ENCODE measurements at places on chromosomes 4 and X. TPM values are rescaled to one million over a fixed set of nuclear protein-coding genes. Genes with fewer than 3 reads are reported as not detected.
A peak's percentile ranks its signal among the peaks of the same experiment; 100 is the strongest.

- no peak for DNase-seq
These were observed 22.3 kb upstream of the AASDH start for GRCh38 chr4:56409511-56410090.

GRCh38 chrX:139739138-139739537 is 31.2 kb upstream of the MCF2 start:
- peak; percentile 53 for DNase-seq

DNA sequence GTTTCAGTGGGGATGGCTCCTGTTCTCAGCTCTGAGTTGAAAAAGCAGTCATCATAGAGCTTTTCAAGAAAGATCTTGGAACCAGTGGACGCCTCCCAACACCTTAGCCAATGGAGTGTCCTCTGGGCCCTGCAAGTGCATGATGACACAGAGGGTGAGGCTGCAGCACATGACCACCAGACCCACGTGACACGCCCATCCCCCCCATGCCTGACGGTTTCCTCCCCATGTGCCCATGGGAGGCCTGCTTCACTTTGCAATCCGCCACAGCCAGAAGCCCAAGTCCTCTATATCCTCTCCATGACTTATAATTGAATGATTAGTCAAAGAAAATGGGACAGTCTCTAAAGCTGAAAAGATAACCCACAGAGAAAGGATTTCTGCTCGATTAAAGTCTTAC is 187.0 kb downstream of the AFAP1 start:
- no peak for DNase-seq

GRCh38 chr4:84309191-84309590 is 189.9 kb downstream of the NKX6-1 start:
- DNase-seq: no peak

DNA sequence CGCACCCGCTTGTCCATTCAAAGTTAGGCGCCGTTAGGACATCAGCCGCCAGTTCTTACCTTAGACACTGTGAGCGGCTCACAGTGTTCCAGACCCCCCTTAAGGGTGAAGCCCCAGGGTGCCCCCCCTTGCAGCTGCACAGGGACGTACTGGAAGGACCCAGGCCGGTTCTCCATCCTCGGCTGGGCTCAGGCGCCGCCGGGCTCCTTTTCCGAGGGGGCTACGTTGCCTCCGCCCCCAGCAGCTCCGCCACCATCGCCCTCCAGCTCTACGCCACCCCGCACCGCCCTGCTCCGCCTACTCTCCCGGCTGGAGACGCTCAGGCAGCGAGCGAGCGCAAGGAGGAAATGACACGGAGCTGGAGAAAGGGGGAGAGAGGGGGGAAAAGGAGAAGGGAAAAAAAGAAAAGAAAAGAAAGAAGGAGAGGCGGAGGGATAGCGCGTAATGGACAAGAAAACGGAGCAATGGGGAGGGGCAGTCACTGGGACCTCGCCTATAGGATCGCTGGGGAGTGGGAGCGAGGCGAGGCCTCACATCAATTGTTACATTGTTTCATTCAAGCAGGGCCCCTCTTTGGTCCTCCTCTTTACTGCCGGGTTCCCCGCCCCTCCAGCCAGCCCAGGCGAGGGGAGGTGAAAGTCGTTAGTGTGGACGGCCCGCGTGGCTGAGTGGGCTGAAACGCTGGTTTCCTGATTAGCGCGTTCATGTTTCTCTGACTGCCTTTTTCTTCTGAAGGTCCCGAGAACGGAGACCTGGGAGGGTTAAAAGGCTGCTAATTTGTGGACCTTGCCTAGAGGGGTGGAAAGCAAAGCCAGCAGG is at the start of gene SHROOM4:
TSS of gene SHROOM4 (minus strand) at position 352 of the 819 bp plus-strand sequence. CDS start at position 176, 176 bp downstream.
- no peak for DNase-seq

DNA sequence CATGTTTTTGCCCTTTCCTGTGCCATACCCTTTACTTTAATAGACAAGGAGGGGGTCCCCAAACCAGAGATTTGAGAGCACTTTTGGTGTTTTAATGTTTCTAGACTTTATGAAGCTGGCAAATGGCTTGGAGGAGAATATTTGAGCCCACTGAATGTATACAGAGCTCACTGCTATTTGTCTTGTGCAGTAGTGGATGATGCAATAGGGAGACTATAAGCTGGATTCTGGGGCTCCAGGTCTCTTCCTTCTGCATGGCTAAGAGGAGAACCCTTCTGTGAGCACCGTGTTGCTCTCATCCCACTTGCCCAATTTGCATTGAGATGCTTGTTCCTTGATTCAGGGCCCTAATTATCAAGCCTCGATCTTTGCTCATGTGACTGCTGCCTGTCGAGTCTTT is 8.9 kb upstream of the PUDP start:
- no peak for DNase-seq

GRCh38 chr4:148857973-148858534 is 415.8 kb upstream of the NR3C2 start:
- DNase-seq: no peak

DNA sequence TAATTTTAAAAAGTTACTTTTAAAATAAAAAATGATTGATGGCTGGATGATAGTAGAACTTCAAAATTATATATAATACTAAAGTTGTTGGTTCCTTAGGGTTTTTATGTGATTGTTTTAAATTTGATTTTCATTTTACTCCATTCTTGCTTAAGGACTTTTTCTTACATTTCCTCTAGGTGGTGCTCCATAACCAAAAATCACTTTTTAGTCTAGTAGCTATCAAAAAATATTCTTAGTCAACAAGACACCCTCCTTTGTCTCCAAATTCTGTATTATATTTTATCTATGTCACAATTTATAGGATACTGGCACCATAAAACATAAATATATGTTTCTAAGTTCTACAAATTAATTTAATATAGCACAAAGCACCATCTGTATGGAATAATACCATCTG is 67.2 kb upstream of the BRWD3 start:
- DNase-seq: no peak

GRCh38 chr4:97150966-97151365 is 992.3 kb downstream of the STPG2 start:
- no peak for DNase-seq

DNA sequence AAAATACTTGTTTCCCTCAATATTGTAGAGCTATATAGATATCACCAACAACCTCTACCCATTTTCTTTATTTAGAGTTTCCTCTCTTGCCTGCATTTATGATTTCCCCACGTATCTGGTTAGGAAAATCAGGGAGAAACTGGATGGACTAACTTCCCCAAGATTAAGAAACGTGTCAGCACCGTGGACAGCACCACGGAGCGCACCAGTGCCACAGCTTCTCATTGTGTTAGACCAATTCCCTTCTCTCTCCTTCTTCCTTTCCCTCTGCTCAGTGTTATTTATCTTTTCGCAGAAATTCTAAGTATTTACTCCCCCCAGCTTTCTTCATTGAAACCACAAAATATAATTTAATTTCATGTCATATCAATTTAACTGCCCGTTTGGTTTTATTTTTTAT is 568.6 kb upstream of the BOD1L1 start:
- peak; percentile 35 for DNase-seq

GRCh38 chr4:175961604-175962003 is 104.0 kb upstream of the WDR17 start:
- no peak for DNase-seq

DNA sequence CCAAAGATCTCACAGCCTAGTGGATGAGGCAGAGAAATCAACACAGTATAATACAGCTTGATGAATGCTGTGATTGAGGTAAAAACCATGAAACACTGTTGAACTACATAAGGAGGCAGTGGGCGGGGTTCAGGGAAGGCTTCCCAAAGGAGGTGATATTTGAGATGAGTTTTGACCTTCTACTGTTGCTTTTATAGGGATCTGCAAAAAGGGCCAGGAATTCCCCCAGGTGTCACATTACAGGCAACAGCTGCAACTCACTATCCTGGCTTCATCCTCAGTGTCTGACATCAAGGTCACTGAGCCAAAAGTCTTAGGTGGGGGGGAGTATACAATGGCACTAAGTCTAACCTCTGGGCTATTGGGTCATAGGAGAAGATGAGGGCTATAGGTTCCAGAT is 185.7 kb upstream of the NRK start:
- no peak for DNase-seq

GRCh38 chr4:42781315-42781714 is 111.2 kb upstream of the GRXCR1 start:
- no peak for DNase-seq

GRCh38 chr4:69881173-69881773 is 21.3 kb upstream of the SULT1E1 start:
- DNase-seq: peak; percentile 31

DNA sequence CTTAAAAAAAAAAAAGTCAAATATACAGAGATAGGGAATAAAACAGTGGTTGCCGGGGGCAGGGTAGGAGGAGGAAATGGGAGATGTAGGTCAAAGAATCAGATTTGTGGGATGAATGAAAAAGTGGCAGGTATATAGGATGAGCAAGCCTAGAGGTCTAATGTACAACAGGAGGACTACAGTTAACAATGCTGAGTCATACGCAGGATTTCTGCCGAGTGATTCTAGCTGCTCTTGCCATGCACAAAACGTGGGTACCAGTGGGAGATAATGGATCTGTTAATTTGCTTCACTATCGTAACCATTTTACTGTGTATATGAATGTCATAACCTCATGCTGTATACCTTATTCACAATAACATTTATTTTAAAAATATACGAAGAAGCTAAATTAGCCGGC is 10.7 kb upstream of the MTNR1A start:
- no peak for DNase-seq

- DNase-seq: no peak
These were observed 282.6 kb upstream of the ACTRT1 start for GRCh38 chrX:128334821-128335220.

Gene AKAP14
- total RNA-seq: not detected

Gene PLXNB3
- 7.7 TPM for total RNA-seq

Gene MTTP
- 0.45 TPM for total RNA-seq
